ENCODE measurements at places on chromosomes 7 and 10.

DNA sequence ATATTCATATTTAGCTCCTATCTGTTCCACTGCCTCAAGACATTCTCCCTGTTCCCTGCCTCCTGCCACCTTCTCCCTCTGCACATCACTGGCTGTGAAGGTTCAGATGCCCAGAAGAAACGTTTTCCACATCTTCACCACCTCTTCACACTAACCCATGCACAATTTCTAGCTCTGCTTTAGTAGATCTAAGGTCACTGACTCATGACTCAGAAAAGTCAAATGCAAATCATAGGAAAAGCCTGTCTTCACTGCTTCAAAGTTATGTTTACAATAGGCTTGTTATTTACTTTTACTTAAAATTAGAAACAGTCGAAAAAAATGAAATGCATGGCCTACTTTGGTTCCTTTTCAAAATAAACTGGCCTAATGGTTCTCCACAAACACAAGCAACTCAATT lies 2.5 kb downstream of the SCRN1 start:
- no peak for DNase-seq

- DNase-seq, result no peak
Observed at GRCh38 chr7:48933549-48934085, 9.3 kb downstream of the CDC14C start.

DNA sequence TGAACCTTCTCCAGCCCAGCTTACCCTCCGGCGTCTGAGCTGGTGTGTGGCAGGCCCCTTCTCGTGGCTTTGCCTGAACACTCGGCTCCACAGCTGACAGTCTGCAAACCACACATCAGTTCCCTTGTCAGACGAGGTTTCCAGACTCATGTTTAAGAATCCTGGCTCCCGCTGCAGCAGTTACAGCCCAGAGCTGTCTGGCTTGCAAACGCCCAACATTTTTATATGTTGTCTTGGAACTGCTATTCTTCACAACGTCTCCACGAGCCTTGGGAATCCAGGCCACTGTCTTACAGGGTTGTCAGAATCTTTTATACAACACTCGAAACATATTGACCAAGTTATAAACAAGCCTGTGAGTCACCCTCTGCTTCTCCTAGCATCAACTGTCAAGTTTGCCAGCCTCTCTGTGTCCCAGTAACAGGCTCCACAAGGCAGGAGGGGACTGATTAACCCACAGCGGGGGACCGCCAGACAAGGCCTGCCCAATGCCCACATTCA lies 68.1 kb downstream of the TNS3 start:
- DNase-seq, result no peak

DNA sequence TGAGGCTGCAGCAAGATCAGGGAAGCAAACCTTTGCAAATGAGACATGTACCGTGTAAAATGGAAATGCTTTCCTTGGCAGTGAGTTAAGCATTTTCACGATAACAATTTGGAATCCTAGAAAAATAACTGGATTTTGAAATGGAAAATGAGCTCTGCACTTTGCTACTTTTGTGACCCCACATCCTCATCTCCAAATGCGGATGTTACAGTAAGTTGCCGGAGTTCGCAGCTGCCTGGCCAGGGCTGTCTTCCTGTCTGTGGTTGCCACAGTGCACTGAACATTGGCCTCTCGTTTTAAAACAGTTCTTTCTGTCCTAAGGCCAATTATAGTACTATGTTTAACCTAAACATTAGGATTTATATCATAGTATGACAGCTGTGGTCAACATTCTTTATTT lies 136.2 kb upstream of the FZD8 start:
- DNase-seq, result no peak

- no peak for DNase-seq
Observed at GRCh38 chr7:97499204-97499603, 232.7 kb upstream of the TAC1 start.

DNA sequence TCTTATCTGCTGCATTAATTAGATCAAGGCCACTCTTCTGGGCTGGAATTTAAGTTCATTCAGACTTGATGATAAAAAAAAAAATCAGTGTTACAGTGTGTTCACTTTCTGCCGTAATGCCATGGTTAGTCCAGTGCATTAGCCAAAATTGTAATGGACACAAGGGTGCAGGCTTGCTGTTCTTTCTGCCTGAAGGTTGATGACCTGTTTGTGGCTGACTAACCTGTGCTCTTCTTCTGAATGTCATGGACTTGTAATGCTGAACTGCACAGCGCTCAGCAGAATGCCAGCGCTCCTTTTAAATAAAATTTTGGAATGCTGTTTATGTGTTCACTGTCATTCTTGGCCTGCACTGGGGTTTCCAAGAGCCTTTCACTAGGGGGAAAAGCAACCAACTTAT lies 323.2 kb downstream of the ZNF248 start:
- DNase-seq, result no peak

- DNase-seq, result no peak
Observed at GRCh38 chr7:2399848-2400587, 3.4 kb upstream of the CHST12 start.

- no peak for DNase-seq
Observed at GRCh38 chr7:109834851-109835250, 1256.1 kb upstream of the LRRN3 start.

DNA sequence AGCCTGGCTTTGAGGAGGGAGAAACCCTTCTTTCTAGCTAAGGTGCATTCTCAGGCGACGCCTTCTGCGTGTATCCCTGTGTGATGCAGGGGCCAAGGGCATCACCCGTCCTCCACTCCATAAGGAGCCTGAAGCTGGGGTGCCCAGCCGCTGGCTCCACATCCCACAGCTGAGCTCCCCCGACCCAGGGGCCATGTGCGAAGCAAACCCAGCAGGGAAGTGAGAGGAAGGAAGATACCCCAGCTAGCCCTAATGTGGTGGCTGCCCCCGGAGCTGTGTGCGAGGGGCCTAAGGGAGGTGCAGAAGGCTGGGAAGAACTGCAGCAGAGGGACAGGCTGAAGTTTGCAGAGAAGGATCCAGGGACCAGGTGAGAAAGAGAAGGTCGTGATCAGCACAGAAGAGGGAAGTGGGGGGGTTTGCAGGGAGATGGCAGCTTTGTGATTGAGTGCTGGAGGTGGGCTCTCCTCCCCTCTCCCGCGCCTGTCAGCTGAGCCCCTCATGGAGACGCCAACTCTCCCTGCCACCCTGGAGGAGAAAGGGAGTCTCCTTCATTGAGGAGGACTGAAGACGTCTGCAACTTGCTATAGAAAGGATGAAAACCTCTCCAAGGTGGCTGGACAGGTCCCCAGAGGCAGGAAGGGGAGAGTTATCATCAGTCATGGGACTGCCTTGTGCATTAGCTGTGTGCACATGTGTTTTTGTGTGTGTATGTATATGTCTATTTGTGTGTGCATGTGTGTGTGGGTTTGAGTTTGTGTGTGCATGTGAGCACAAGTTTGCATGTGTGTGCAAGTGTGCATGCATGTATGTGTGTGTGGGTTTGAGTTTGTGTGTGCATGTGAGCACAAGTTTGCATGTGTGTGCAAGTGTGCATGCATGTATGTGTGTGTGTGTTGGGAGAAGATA lies 3.5 kb upstream of the CALML5 start:
- no peak for DNase-seq

All from activated CD8-positive, alpha-beta memory T cell treated with anti-CD3 and anti-CD28 coated beads for 1 hour (primary cell).